Fibroblast of mammary gland (primary cell): ENCODE measurements at places on chromosomes 13 and 19.

DNA sequence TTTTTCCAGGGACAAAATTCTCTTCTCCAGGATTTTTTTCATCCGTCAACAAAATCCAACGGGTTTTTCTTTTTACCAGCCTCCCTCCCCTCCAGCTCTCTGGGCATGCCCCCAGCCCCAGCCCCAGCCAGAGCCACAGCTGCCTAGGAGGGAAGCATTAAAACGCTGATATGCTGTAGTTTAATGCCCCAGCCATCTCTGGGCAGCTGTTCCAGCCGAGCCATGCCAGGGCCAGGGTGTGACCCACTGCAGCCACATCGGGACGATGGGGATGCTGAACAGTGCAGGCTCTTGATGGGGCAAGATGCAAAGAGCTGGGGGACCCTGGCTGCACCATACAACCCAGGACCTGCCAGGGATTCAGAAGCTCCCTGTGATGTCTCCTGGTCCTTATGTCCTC lies 32.1 kb downstream of the TSHZ3 start:
- DNase-seq = no peak

DNA sequence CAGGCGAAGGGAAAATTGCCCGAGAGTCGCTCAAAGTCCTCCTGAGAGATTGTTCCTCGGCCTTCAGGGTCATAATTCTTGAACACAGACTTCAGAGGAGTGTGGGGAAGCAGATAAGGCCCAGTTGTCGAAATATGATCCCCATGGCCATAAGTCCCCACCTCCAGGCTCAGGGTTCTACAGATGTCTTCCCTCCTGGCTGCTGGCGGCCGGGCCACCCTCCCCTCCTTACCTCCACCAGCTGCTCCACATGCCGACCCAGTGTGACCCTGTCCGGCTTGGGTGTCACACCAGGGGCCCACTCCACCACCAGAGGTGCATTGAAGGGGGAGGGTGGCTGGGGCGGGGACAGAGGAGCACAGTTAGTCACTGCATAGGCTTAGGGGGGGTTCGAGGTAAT lies 10.1 kb downstream of the FAM98C start:
- no peak for DNase-seq

- peak; percentile 83 for DNase-seq
Measured at GRCh38 chr19:1243768-1244692, 2.5 kb downstream of the ATP5F1D start.

- DNase-seq = no peak
Measured at GRCh38 chr19:44702551-44703176, 3.7 kb downstream of the CEACAM16 start.

- no peak for DNase-seq
Measured at GRCh38 chr13:93293710-93294109, 67.1 kb downstream of the GPC6 start.

DNA sequence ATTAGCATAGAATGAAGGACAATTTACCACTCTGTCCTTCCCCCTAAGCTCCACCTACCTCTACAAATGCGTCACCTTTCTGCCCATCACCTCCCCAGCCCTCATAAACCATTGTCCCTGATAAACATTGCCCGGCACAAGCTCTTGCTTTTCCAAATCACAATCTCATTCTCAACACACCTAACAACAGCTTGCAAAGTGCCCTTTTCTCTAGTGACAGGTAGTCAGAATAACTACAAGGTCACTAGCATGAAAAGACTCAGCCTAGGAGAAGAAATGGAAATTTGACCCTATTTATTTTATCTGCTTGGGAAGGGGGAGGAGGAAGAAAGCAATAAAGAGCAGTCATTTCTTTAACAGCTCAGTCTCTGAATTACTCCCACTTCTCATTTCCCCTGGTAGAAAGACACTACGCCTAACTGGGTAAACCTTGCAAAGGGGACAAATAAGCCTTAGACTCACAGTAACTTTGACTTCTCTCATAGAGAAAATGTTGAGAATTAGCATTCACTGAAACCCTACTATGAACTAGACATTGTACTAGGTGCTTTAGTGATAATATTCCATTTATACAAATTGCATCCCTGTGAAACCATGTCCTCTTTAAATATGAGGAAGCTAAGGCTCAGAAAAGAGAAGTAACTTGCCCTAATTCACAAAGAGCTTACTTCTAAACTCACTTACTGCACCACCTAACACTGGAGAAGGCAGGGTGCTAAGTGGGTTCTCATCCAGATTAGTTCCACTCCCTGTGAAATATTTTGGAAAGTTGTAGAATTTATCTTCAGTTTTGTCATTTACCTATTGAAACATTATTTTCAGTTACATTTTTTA lies 116.2 kb upstream of the FNDC3A start:
- no peak for DNase-seq

GRCh38 chr13:113086991-113087922 lies 18.3 kb upstream of the F7 start:
- no peak for DNase-seq

GRCh38 chr19:10013316-10013715 lies at the start of gene RDH8:
Gene RDH8, plus strand, starts transcription at chr19:10013483. Its CDS starts 15 bp downstream, at chr19:10013498.
- no peak for DNase-seq

DNA sequence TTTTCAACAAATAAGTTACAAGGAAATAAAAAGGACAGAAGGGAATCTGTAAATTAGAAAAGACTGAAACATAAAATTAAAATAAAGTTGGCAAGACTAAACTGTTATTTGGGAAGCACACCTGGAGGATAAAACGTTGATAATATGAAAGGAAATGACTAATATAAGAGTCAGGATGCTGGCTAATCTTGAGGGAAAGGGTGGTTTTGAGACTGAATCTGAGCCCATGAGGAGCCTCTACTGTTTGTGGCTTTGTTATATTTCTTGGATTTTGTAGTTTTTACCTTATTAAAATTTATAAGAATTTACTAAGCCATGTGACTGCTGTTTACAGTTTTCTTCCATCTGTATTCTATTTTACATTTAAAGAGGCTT lies 718.0 kb upstream of the SPRY2 start:
- DNase-seq = peak; percentile 2

DNA sequence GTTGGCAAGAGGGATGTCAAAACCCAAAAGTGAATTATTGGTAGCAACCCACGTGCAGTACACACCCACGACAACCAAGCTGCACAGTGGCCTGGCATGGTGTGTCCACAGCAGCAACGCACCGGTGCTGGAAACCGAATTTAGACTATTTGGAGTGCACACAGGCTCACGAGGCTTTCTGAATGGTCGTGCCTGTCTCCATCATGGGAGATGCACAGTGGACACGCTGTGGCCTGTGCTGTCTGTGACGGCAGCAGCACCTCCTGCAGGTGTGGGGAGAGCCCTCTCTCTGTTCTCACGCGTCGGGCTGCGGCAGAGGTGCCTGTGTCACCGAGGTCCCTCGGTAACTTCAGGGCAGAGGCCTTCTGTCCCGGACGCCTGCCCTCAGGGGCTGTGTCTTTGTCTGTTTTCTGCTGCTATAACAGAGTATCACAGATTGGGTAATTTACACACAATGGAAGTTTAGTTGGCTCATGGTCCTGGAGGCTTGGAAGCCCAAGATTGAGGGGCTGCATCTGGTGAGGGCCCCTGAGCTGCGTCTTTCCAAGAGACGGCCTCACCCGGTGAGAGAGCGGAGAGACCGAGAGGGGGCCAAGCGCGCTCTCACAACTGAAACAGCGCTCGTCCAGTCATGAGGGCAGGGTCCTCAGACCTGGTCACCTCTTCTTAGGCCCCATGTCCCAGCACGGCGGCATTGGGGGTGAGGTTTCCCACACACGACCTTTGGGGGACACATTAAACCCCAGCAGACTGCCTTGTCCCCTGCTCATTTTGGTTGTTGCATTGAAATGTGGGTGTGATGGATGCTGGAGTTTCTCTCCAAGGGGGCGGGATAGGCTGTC lies 9.1 kb upstream of the MCF2L start:
- DNase-seq = no peak

DNA sequence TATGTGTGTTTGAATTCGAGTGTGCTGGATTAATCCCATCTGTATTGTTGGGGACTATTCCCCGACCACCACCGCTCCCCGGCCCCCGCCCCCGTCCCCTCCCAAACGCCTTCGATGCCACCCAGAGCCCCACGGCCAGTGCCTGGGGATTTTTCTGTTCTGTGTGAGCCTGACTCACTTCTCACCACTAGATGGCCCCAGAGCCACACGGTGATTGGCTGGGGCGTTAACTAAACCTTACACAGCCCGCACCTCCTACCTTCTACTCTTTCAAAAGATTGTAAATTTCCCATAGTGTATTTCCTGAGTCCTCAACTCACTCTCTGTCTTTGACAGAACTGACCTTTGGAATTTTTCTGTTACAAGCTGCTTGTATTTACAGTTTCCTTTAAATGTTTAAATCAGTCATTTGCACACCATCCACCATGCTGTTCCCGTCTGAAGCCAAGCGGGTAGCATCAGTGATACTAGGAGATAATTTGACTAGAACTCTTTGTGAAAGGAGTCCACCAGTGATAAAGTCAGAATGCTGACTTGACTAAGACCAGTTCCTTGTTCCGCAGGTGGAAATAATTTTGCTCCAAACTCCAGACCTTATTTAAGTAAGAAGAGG lies 61.4 kb downstream of the RFX2 start:
- peak; percentile 68 for DNase-seq

DNA sequence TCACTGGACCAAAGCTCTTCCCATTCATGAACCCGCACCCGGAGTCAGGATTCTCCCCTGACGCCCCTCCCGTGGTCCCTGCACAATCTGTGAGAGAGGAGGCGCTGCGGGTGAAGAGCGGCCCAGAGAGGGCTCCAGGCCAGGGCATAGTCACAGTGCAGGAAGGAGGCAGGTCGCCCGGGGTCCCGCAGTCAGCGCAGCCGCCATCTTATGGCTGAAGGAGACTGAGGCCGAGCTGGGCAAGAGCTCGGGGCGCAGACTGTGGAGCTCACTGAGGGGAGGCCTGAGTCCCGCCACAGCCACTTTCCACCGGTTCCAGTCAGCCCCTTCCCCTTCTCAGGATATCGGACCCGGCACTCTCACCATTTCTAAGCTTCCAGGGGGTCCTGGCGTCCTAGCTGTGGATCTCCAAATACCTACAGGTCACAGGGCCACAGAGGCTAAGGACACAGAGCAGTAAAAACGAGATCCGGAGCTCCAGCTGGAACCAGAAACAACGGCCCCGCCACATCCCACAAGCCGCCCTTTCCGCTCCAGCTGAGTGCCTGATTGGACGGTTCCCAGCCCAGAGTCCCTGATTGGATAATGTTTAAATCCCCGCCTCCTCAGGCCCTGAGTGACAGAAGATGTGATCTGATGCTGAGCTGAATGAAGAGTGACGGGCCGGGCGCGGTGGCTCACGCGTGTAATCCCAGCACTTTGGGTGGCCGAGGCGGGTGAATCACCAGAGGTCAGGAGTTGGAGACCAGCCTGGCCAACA lies at the start of gene ZNF99:
Gene ZNF99 (minus strand): TSS at position 501 of the 760 bp plus-strand sequence. CDS start 135 bp downstream, at position 366.
- no peak for DNase-seq

GRCh38 chr13:24709186-24709913 lies 29.1 kb downstream of the ATP12A start:
- no peak for DNase-seq

GRCh38 chr19:15010501-15011300 lies 31.0 kb upstream of the SLC1A6 start:
- no peak for DNase-seq
